ENCODE measurements at places on chromosomes 1 and 21.

- DNase-seq = no peak
Measured at GRCh38 chr1:87961992-87962391, 633.3 kb downstream of the LMO4 start.

DNA sequence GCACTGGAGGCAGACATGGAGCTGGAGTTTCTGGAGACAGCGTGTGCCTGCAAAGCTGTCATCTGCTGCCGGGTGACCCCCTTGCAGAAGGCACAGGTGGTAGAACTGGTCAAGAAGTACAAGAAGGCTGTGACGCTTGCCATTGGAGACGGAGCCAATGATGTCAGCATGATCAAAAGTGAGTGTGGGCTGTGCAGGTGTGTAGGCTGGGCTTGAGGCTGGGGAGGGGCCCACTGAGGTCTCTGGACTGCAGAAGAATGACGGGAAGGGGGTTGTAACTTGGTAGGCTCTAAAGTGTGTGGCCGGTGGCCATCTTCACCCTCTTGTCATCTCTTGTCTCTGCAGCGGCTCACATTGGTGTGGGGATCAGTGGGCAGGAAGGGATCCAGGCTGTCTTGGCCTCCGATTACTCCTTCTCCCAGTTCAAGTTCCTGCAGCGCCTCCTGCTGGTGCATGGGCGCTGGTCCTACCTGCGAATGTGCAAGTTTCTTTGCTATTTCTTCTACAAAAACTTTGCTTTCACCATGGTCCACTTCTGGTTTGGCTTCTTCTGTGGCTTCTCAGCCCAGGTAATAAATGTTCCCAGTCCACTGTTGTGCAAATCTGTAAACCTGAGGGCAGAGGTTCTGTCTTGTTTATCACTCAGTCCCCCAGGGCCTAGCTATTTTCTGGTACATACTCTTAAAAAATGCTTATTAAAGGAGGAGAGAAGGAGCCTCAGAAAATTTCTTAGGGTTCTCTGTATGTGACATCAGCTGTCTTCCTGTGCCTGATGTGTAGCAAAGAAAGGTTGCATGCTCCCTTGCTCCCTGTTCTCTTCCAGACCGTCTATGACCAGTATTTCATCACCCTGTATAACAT is 19.9 kb downstream of the ATP8B2 start:
- DNase-seq = peak; percentile 68

DNA sequence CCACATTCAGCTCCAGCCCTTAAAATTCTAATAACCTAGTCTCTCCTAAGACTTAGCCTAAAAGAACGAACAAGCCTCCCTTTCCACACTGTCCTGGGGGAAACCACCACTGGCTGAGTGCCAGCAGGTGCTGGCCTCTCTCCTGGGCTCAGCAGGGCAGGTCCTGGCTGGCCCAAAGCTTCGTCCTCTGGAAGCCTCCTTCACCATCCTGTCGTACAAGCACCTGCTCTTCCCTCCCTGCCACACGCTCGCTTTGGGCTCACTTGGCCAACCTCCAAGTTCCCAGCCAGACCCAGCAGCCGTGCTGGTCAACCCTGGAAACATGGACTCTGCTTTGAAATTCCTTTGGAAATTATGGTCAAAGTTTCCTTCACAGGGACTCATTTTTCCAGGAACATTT is 58.2 kb upstream of the SLC25A33 start:
- no peak for DNase-seq

- DNase-seq = no peak
Measured at GRCh38 chr21:31977816-31978215, 105.0 kb downstream of the HUNK start.

GRCh38 chr1:19772053-19772452 is 27.7 kb downstream of the TMCO4 start:
- no peak for DNase-seq

DNA sequence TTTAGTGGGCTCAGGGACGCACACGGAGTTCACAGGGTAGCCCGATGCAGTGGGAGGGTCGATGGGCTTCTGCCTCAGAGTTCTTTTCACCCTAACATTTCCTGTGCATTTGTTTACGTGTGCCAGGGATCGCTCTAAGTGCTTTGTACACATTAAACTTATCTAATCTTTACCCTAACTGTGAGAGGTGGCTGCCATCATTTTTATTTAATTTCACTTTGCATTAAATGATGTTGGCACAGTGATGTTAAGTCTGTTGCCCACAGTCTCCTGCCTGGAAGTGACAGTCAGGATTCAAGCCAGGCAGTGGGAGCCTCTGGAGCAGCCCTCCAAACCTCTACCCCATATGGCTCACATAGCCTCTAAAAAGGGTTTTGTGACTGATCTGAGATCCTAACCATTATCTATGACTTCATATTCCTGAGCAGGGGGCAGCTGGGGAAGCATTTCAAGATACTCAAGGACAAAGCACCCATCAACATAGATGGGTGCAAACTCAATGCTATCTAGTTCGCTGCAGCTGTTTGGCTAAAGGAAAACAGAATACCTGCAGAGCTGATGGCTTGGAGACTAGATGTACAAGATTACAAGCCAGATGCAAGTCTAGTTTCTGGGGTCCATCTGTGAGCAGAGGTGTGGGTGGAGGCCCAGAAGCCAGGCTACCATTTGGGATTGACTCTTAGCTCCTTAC is 303.8 kb downstream of the DISC1 start:
- DNase-seq = no peak

DNA sequence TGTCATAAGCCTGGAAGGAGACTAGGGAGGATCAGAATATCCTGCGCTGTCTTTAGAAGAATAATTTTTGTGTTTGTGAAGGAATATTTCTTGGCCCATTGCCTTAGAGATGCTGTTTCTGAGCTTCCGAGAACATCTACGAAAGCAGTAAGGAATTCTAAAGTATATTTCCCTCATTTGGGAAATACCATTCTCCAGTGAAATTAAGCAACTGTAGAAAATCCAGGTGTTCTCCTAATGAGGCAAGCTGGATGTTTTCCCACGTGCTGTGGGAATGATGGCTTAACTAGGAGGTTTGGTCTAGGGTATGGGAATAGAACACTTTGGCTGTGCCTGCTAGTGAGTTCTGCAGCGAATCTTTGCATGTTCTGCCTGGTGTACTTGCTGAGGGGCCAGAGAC is 168.9 kb upstream of the KIAA0040 start:
- DNase-seq = no peak

- DNase-seq = no peak
Measured at GRCh38 chr1:110264430-110264829, 54.3 kb downstream of the KCNC4 start.

DNA sequence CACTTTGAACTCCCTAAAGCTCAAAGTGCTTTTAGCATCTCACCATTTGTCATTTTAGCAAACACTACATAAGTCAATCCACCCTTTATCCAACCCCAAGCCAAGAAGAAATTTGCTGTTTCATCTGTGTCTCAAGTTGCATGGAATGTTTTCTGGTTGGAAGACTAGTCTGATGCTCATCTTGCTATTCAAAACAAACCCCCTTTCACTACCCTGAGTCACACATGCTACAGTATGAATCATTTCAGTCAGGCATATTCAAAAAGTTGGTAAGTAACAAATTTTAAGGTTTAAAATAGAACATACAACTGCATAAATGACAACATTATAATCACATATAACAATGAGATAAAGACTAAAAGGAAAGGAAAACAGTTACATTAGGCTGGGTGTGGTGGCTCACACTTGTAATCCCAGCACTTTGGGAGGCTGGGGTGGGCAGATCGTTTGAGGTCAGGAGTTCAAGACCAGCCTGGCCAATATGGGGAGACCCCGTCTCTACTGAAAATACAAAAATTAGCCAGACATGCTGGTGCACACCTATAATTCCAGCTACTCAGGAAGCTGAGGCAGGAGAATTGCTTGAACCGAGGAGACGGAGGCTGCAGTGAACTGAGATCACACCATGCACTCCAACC is 38.7 kb downstream of the DSTYK start:
- peak; percentile 16 for DNase-seq

- DNase-seq = no peak
Measured at GRCh38 chr1:99535470-99536164, 110.3 kb upstream of the PALMD start.

DNA sequence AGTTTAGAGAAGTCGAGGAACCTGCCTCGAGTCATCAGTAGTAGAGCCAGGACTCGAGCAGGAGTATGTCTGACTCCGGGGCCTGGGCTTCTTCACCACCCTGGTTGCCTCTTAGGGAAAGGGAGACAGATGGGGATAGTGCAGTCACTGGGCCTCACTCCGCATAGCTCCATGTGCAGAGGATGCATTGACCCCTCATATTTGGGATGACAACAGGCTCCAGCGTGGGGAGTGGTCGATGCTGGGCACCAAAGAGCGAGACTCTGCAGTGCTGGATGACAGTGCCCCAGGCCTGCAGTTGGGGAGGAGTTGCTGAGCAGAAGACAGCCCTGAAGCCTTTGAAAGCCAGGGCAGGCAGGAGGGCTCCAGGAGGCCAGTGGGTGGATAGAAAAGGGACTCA is 20.8 kb upstream of the TENT5C start:
- DNase-seq = no peak

DNA sequence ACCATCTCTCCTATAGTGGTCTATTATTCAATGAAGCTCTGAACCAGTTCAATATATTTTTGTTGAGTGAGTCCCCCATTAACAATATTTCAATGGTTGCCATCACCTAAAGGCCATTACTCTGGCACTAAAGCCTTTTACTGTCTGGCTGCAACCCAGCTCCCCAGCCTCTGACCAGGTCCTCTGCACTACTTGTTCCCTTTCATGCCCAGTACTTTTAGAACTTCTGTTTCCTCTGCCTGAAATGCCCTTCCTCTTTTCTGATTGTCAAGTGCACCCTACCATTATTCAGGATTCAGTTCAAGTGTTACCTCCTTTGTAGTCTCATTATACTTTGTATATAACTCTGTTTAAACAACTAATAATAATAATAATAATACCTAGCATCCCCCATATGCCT is 30.4 kb upstream of the ZFYVE9 start:
- no peak for DNase-seq

DNA sequence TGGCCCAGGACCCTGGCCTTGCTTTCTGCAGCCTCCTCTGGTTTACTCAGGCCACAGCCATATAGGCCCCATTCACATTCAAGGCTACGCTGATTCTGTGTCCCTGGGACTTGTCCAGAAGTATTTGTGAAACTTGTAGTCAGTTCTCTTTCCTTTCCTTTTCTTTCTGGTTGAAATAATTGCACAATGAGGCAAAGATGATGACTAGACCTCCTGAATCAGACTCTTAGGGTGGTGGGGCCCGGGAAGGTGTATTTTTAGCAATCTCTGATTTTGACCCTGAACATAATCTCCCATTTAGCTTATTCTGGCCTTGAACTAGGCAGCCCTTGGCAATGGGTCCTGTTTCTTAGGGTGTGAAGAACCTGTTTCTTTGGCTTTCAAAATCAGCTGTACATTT is 39.9 kb downstream of the STUM start:
- DNase-seq = no peak

DNA sequence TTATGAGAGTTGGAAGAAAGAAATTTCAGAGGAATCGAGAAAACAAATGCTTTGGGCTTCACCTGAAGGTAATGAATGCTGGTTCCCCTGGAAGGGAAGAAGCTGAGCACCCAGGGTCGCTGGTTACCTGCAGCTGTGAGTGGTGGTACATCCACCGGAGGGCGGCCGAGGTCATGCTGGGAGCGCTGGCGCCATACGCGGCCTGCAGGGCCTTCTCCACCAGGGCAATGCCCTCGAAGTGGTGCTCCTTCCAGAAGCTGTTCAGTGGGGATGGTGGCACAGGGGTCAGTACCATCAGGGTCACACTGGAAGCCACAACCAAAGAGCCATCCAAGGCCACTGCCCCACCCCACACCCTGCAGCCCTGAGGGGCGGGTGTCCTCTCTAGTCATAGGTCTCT is 16.8 kb downstream of the MRTO4 start:
- no peak for DNase-seq

GRCh38 chr1:72837781-72838180 is 555.4 kb upstream of the NEGR1 start:
- DNase-seq = no peak

DNA sequence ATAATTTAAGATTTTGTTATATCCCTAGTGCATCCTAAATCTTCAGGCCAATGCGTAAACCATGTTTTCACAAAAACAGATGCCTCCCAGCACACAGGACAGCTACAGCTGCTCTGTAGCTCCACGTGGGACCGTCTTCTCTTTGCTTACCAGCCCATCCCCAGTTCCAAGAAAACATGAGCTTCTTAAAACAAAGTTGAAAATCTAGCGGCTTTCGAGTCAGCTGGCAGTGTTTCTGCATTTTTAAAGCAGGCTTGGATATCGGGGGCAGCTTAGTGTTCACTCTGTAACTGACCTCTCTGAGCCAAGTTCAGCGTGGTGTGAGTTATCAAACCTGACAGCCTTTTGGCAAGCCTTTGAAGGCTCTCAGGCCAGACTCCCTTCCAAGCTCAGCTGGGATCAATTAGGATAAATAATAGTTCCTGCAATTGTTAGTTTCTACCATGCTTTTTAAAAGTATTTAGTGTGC is 881.5 kb downstream of the LTN1 start:
- no peak for DNase-seq

DNA sequence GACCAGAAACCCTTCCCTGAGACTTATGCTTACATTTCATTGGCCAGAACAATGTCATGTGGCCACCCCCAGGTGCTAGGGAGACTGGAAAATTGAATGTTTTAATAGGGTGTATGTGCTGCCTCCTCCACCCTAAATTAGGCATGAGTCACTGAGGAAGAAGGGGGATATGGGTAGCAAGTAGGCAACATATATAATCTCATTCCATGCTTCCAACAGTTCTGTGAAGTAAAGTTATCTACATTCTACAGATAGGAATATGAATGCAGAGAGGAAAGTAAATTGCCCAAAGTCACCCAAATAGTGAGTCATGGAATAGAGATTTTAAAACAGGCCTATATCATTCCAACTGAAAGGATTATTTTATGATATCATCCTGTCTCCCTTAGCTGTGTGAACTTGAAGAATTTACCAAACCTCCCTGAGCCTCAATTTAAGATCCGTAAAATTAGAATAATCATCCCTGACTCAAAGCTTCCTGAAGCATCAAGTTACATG is 168.6 kb upstream of the FGGY start:
- DNase-seq = no peak

DNA sequence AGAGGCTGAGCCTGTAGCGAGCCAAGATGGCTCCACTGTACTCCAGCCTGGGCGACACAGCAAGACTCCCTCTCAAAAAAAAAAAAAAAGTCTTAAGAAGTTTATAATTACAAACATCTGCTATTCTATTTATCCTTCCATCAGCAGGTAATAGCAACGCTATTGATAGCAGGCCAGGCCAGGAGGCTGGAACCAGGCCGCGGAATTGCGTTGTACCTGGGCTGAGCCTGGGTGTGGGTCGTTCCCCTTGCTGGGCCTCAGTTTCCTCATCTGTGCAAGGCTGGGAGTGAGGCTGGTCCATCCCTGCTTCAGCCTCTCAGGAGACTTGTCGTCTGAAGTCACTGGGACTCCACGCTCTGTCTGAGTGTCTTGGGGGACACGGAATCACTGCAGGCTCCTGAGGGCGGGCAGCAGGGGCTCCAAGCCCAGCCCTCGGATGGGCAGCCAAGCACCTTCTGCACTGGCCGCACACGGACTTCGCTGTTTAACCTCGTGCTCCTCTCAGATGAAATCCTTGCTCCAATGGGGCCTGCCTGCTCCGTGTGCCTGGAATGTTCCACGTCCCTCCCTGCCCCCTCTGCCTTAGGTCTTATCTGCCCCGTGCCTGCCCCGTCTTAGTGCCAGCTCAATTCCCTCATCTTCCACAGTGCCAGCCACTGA is 103.9 kb upstream of the C1orf174 start:
- DNase-seq = no peak
